Mucosa of descending colon (tissue), 3 donors: ENCODE measurements at places on chromosomes 2 and 18. TPM values are rescaled to one million over a fixed set of nuclear protein-coding genes. Genes with fewer than 3 reads are reported as not detected.

DNA sequence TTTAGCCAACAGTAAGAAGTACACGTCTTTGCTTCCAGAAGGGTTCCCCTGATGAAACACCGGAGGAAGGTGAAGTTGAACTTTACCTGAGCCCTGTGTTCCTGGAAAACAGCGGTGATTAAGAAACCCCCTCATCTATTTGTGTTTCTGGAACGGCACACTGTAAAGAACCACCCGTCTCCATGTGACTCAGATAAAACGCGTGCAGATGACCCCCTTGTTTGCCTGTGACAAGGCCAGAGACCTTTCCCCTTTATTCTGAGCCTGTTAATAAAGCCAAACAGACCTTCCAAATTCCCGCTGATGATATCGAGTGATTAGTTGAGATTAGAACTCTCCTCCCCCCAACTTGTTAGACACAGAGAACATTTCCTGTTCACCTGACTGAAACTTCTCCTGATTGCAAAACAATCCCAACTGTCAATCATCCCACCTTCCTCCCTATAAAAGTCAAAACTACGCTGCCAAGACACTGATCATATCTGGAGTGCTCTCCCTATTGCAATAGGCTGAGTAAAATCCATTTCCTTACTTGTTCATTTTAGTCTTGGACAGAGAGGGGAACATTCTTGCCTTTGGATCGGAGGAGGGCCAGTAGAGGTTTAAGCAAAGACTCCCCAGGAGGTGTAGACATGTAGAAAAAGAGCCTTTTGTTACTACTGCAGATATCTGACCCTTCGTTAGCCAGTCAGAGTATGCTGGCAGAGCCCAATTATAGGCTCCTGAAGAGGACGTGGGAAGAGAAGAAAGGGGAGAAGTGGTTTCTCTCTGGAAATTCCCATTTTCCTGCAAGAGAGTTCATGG, 914 bp upstream of the IWS1 start:
- peak; percentile 52 for DNase-seq

The VIL1 gene
- 194 TPM for total RNA-seq

The ST6GAL2 gene
- total RNA-seq = 3.2 TPM

GRCh38 chr18:35581898-35582641, 530 bp downstream of the GALNT1 start:
- peak; percentile 67 for DNase-seq

GRCh38 chr18:50666536-50666935, 106.6 kb downstream of the MAPK4 start:
- no peak for DNase-seq

GRCh38 chr2:84723831-84724230, 157.1 kb downstream of the TRABD2A start:
- DNase-seq = no peak

The NETO1 gene
- not detected for total RNA-seq

GRCh38 chr2:137118140-137118539, 352.8 kb downstream of the THSD7B start:
- no peak for DNase-seq

The DSG1 gene
- total RNA-seq = not detected

- no peak for DNase-seq
Measured at GRCh38 chr2:108589781-108590180, 55.5 kb downstream of the LIMS1 start.

The SERPINB11 gene
- not detected for total RNA-seq

DNA sequence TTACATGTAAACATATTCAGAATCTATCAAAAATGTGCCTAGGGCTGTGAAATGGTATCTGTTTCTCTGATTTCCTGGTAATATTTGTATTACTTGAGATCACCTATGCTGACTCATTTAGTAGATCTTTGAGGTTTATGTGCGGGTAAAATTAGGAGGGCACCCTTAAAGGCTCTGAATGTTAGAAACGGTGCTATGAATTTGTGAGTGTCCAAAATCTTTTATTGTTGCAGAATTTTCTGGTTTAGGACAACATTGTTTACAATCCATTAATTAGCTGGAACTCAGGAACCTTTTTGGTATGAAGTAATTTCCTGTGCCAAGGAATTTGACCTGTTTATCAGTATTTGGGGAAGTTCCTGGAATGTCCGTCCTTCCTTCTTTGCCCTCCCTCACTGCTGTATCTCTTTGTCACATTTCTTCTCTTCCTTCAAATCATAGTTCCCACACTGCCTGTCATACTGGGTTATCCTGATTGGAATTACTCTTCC, 130.5 kb downstream of the TANC1 start:
- DNase-seq = no peak

GRCh38 chr2:140929849-140930248, 1201.0 kb downstream of the LRP1B start:
- no peak for DNase-seq

- no peak for DNase-seq
Measured at GRCh38 chr2:232287316-232287715, 91.2 kb upstream of the ALPP start.

DNA sequence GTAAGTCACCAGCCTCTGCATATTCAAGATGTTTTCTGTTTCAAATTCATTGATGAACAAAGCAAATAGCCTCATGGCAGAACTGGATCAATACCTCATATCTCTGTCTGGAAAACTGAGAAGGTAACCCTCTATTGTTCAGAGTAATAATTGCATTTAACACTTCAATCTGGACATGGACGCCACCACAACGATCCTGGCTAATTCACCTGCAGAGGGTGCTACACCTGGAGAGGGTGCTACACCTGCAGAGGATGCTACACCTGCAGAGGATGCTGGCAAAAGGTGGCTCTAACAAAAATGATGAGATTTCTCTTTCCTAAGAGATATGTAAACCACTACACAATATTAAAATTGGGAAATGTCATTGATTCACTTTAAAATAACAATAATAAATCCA, 183.1 kb upstream of the HNRNPA3 start:
- DNase-seq = peak; percentile 28

The RAD51AP2 gene
- total RNA-seq = not detected

- no peak for DNase-seq
Measured at GRCh38 chr2:61262699-61263098, 100.7 kb downstream of the C2orf74 start.

DNA sequence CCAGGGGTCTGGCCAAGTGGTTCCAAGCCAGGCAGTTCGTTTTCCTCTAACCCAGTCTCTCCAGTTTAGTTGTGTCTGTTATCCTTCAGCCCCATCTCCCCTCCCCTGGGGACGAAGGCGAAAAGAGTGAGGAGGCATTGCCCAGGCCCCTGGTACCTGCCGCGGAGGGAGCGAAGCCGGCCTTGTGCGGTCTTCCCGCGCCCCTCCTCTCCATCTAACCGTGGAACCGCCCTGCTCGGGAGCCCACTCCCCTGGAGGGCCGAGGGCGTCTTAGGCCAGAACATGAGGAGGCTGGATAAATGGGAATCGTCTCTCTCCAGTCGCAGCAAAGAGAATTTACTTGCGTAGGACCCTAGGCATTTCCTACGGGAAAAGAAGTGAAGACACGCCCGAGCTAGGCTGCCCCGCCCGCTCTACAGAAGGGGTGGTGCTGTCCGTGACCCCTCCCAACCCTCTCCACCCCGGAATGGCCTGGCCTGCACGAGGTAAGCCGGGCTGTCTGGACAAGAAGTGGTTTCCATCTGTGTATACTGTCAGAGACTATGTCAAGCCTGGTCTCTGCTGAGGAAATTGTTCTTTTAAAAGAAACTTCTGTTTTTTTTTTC, 156.2 kb downstream of the MIB1 start:
- peak; percentile 23 for DNase-seq

- DNase-seq = no peak
Measured at GRCh38 chr2:61733563-61733962, 120.3 kb downstream of the FAM161A start.

The SH2D6 gene
- 6.7 TPM for total RNA-seq

The OXER1 gene
- 8.9 TPM for total RNA-seq

DNA sequence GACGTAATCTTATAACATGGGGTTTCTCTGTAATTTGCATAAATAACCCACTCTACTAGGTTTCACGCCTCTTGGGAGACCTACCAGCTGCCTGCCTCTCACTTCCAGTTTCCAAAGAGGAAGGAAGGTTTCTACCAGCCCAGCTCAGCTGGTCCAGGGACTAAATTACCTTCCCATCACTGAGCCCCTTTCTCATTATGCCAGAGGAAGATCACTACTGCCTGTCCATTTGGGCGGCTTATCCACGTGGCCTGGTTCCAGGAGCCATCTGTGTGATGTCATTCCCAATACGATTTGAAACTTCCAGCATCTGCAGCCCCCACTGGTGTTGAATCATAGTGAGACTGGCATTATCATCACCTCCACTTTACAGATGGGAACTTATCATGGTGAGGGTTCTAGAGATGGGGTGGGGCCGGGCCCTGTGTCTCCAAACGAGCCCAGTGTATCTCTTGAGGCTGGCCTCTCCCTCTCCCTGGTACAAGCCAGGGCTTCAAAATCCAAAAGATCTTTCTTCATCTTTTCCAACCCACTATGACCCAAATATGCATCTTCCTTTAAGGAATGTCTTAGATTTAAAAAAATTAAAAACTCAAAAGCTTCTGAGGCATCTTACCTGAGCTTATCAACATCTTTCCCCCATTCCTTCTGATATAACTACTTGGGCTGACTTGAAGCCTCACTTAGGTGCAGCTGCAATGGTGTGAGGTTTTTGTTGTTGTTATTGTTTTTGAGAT, 140.8 kb downstream of the DDX1 start:
- DNase-seq = no peak

DNA sequence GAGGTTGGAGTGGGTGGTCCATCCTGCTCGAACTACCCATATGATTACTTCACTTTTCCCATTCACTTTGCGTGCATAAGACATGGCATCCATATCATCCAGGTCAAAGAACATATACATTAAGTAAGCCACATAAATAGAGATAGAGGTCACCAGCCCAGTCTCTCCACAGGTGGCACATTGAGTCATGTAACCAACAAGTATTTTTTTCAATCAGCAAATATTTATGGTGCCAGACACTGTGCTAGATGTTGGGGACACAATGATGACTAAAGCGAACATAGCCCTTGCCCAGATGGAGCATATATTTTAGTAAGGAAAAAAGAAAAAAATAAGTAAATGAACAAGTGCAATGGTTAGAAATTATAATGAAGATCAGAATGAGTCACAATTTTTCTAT, 83.6 kb upstream of the LCLAT1 start:
- no peak for DNase-seq

The CYP26B1 gene
- total RNA-seq = 2.5 TPM

GRCh38 chr2:130749641-130750040, 5.7 kb upstream of the AMER3 start:
- DNase-seq = no peak

DNA sequence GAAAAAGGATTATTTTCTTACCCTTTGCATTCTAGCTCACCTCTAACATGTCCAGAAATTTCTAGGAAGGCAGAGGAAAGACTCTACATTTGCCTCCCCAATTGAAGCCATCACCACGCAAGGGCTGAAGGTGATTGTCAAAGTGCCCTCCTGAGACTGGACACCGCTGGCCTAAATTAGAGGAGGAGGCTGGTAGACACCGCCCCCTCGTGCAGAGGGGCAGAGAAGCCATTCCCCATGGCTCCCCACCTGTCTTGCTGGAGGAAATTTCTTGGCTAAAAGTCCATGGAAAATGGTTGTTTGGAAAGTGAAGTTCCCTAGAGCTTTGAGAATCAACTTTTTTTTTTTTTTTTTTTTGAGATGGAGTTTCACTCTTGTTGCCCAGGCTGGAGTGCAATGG, 31.3 kb upstream of the CREB1 start:
- no peak for DNase-seq

DNA sequence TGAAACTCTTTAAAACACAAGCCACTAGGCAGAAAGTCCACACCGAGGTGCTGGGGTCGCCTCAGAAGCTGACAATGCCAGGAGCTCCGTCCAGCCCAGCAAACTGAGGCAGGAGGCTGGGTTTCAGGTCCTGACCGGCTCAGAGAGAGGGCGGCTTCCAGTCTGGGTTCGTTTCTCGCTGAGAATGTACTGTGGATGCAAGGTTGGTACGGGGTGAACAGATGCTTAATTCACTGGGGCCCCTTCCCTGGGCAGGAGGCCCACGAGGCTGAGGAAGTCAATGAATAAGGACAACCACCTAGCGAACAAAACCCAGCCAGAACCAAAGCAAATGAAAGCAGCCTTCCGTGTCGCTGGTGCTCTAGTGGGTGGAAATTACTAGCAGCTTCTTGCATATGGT, 142.0 kb downstream of the RTP5 start:
- no peak for DNase-seq

The USP34 gene
- 88.4 TPM for total RNA-seq

The RAB6C gene
- 0.35 TPM for total RNA-seq

GRCh38 chr18:58502628-58503027, 126.3 kb downstream of the ALPK2 start:
- no peak for DNase-seq

DNA sequence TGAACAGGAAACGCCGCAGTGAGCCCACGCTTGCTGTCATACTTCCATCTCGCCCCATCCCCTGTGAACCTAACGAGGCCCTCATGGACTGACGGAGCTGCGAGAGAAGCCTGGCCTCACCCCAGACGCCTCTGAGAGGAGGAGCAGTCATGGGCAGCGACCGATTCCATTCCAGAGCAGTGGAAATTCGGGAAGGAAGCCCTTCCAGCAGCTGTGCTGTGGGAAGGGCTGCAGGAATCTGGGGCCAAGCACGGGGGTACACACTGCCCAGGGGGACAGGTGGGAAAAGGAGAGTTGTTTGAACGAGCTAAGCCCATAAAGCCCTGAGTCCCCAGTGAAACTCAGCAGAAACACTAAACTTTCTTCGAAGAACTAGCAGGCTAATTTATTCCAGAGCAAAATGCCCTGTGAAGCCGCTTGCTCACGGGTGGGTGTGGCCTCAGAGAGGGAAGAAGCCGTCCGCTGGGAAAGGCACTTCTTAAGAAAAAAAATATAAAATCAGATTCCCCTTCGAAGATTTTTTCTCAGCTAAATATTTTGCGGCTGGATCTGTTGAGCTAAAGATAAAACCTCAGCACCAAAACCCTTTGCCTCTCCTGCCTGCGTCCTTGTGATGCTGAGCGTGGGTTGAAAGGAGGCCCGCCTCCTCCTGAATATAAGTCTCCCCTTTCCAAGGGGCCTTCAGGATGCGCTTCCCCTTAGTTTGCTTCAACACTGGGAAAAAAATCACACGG, 38.2 kb downstream of the ANKMY1 start:
- DNase-seq = no peak

DNA sequence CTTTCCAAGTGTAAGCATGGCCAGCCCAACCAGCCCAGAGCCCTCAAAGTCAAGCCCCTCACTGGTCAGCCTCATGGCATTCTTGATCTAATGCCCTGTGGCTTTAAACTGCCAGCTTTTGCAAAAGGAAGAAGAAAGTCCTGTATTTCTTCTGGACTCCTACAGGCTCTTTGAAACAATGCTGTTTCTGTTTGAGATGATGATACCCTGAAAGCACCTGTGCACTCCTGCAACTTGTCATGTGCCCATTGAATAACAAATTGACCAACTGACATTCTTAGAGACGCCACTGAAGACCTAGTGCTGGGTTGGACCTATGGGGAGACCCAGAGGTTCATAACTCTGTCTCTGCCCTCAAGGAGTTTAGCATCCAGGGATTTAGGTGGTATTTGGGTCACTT, 82.0 kb upstream of the MSH2 start:
- DNase-seq = no peak

DNA sequence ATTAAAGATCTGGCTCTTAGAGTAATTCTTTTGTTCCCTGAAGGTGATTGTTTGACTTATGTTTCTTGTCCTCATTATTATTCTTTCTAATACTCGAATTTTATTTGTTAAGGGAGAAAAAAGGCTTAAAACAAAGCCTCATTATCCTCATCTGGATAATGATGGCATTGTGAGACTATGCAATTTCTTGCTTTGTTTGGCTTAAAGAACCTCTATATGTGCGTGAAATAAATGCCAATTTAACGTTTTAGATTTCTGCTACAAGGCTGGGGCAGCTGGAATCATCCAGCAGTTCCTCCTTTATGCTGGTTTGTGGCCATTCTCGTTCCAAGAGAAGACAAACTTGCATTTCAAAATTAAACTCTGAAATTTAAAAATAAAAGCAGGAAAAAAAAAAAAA, 4.9 kb upstream of the DPYSL5 start:
- no peak for DNase-seq
